ENCODE measurements at places on chromosomes 3 and 15.
A peak's percentile ranks its signal among the peaks of the same experiment; 100 is the strongest.

GRCh38 chr15:85504749-85505676 lies 124.6 kb downstream of the AKAP13 start:
- peak; percentile 72 for DNase-seq

DNA sequence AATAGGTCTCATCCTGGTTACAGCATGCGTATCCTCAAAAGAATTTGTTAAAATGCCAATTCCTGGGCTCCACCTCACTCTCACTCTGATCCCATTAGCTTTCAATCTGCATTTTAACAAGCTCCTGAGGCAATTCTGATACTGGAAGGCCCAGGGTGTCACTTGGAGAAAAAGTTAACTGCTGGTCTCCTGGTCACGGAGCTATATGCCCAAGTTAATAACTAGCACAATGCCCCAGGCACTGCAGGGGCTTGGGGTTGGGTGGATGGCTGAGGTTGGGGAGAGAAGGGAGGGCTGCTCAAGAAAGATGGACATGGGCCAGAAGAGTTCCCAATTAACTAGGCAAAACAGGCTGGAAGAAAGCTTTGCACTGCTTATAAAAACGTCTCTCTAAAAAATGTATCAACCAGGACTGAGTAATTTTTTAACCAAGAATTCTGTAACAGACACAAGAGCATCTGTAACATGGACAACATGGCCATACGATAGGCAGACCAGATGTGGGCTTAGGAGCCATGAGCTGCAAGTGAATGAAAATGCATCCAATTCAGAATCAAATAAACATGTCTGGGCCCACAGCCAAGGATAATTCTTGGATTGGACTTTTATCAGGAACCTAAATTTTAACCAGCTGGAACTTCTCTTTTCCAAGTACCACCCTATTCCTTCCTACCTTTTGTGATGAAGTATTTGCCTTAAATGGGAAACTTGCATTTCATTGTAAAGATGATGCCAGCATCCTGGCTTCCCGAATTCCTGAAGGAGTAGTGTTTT lies 4.2 kb downstream of the IL17RD start:
- no peak for DNase-seq

GRCh38 chr3:114698146-114699105 lies 404.6 kb downstream of the TIGIT start:
- no peak for DNase-seq

GRCh38 chr3:58986654-58987053 lies 63.2 kb downstream of the CFAP20DC start:
- no peak for DNase-seq

GRCh38 chr3:139935016-139935865 lies at the start of gene CLSTN2:
Gene CLSTN2, plus strand, starts transcription at chr3:139935185.
- no peak for DNase-seq

- no peak for DNase-seq
Measured at GRCh38 chr15:100201376-100202280, 140.1 kb downstream of the ADAMTS17 start.

GRCh38 chr3:94414418-94414817 lies 351.6 kb downstream of the NSUN3 start:
- no peak for DNase-seq

DNA sequence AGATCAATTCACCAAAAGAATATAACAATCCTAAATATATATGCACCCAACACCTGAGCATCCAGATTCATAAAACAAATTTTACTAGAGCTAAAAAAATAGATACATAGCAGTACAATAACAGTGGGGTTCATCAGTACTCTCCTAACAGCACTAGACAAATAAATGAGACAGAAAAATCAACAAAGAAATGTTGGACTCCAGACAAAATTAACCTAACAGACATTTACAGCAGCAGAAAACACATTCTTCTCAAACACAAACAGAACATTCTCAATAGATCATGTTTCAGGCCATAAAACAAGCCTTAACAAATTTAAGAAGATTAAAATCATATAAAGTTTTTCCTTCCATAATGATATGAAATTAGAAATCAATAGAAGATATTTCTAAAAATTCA lies 124.8 kb upstream of the NECTIN3 start:
- no peak for DNase-seq

GRCh38 chr3:43409506-43409905 lies 123.2 kb downstream of the SNRK start:
- DNase-seq = no peak

- DNase-seq = no peak
Measured at GRCh38 chr3:151491525-151491924, 30.7 kb upstream of the IGSF10 start.

GRCh38 chr3:177237206-177237605 lies 39.9 kb upstream of the TBL1XR1 start:
- no peak for DNase-seq

GRCh38 chr3:56885453-56885852 lies 83.7 kb upstream of the ARHGEF3 start:
- no peak for DNase-seq

- no peak for DNase-seq
Measured at GRCh38 chr3:109098079-109098644, 19.8 kb downstream of the MORC1 start.

GRCh38 chr3:104612218-104612617 lies 754.5 kb upstream of the ALCAM start:
- DNase-seq = no peak

GRCh38 chr15:45414215-45414885 lies 36.0 kb upstream of the GATM start:
- DNase-seq = no peak

DNA sequence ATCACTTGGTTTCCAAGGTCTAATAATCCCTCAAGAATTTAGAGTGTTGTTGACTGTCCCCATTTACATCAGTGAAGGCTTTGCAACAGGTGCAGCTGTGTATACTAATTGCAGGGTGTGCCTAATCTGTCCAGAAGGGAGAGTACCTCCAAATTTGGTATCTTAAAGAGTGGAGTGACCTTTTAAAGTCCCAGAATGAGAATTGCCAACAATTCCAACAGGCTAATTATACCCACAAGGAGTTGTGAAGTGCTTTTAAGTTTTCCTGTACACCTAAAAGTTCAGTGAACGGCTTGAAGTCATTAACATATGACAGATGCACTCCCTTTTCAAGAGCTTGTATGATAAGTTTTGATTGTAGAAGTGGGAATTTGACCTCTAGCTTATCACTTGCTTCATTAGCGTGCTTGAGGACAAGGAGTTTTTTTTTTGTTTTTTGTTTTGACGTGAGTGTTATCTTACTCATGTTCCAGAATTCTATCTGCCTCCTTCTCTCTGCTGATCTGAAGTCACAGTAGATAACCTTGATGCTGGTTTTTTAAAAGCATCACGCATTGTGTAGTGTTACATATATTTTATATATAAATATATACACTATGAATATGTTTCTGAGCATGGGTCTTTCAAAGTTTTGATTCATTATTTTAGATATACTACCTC lies 26.3 kb downstream of the CDIN1 start:
- DNase-seq = no peak

GRCh38 chr3:125043599-125044151 lies 12.1 kb downstream of the HEG1 start:
- DNase-seq = no peak

DNA sequence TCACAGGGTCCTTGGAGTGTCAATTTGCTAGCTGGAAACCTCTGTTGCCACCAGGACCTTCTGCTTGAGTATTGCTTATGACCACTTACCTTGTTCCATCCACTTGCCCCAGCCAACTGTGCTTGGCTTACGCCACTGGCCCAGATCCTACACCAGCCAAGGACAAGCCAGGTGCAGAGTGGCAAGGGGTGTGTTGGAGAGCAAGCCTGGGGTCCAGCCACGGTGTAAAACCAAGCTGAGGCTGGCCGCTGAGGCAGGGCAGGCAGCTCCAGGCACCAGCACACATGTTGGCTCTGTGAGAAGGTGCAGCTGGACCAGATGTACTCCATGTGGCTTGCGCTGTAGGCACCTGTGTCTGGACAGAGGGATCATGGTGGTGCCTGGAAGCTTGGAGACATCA lies 248.2 kb downstream of the UNC13C start:
- no peak for DNase-seq

GRCh38 chr3:80234706-80235105 lies 466.9 kb upstream of the ROBO1 start:
- no peak for DNase-seq

DNA sequence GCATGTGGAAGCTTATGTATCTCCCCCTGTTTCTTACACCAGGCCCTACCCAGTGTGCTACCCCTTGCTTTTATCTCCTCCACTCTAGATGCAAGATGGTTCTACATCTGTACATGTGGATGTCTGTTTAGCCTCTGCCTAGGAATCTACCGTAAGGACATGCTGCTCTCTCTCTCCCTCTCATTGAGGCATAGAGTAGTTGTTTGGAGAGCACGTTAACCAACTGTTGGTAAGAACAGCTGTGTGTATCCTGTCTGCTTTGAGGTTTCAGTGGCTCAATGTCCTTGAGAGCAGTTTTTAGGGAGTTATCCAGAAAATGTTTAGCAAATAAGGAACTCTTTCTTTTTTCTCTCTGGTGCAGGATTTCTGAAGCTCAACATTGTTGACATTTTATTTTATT lies 152.8 kb downstream of the DNAJB8 start:
- no peak for DNase-seq

- DNase-seq = no peak
Measured at GRCh38 chr3:26960382-26960781, 337.8 kb downstream of the LRRC3B start.

DNA sequence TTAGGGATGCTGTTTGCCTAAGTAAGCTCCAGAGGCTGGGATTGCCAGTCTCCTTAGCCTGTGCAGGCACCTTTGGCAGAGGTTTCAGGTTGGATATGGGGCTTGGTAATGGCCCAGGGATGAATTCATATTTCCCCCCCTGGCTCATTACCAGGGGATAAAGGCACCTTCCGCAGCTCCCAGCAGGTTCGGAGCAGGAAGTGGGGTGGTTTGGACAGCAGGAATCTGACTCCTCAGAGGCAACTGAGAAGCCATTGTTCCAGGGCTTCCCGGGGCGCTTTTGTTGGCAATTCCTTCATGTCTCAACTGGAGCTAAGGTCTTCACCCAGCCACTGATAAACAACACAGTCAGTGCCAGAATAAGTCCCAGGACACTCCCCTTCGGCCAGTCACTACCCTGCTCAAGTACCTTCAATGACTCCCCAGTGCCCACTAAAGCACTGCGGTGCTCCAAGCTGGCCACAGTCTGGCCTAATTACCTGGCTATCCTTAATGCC lies 85.3 kb upstream of the SLC6A6 start:
- no peak for DNase-seq

- peak; percentile 57 for DNase-seq
Measured at GRCh38 chr3:48157950-48158376, 30.3 kb downstream of the CDC25A start.

DNA sequence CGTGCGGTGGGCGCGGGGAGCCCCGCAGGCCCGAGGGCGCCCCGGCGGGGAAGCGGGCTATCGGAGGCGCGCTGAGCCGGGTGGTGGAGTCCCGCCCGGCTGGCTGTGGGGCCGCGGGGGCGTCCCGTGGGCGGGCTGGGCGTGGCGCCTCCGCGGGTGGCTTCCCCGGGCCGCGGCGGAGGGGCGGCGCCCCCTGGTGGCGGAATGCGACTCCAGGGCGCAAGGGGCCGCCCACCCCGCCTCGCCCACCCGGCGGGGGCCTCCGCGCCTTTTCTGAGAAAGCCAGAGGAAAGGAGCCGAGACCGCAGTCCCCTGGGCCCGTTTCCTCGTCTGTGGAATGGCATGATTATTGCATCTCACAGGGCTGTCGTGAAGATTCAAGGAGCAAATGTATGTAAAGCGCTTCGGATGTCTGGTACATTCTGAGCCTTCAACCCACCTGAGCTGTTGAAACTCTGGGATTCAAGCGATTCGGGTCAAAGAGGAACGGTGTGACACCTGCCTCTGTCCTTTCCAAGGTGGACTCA lies 31.9 kb upstream of the RAB6B start:
- peak; percentile 81 for DNase-seq

Measured in CD4-positive, alpha-beta T cell (primary cell).